ENCODE measurements at places on chromosomes 2 and 18.
A peak's percentile ranks its signal among the peaks of the same experiment; 100 is the strongest.

GRCh38 chr2:228268756-228269155, 87.3 kb upstream of the SPHKAP start:
- no peak for DNase-seq

GRCh38 chr2:183035954-183036669, 2.1 kb downstream of the NCKAP1 start:
- no peak for DNase-seq

DNA sequence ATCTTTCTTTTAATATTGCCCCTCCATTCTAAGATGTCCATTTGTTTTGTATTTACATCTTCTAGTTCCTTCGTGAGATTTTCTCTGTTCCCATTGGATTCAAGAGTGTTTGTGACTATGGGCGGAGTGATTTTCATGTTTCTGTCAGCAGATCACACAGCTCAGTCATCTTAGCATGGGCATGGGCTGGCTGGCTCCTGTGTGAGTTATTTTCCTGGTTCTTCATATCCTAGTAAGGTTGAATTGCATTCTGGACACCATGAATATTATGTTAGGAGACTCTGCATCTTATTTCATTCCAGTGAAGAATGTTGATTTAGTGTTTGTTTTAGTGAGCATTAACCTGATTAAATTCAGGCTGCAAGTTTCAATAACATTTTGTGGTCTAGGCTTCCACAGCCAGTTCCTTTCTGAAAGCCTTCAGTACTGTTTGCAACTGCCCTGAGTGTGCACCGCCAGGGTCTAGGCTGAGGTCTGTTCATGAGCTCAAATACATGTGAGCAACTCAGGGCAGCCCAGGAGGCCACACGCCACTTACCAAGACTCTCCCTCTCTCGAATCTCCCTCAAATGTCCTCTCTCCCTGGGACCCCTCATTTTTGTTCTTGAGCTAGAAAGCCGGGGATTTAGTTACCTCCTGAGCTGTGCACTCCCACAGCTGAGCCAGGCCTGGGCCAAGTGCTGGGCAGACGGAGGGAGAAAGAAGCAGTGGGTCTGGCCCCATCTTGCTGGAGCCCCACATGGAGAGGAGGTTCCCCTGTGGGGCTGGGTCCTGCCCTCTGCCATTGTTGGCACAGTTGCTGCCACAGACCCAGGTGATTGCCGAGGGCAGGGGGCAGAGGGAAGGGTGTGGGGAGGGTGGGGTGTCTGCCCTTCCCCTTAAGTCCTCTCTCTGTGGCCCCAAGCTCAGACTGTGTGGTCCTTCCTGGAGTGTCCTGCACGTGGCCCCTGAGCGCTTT, 145.9 kb downstream of the RTP5 start:
- DNase-seq, result no peak

- no peak for DNase-seq
Observed at GRCh38 chr18:10330428-10330827, 124.0 kb upstream of the APCDD1 start.

GRCh38 chr2:131032393-131032836, 60.8 kb downstream of the FAM168B start:
- no peak for DNase-seq

GRCh38 chr2:14713248-14713647, 80.7 kb downstream of the LRATD1 start:
- no peak for DNase-seq

DNA sequence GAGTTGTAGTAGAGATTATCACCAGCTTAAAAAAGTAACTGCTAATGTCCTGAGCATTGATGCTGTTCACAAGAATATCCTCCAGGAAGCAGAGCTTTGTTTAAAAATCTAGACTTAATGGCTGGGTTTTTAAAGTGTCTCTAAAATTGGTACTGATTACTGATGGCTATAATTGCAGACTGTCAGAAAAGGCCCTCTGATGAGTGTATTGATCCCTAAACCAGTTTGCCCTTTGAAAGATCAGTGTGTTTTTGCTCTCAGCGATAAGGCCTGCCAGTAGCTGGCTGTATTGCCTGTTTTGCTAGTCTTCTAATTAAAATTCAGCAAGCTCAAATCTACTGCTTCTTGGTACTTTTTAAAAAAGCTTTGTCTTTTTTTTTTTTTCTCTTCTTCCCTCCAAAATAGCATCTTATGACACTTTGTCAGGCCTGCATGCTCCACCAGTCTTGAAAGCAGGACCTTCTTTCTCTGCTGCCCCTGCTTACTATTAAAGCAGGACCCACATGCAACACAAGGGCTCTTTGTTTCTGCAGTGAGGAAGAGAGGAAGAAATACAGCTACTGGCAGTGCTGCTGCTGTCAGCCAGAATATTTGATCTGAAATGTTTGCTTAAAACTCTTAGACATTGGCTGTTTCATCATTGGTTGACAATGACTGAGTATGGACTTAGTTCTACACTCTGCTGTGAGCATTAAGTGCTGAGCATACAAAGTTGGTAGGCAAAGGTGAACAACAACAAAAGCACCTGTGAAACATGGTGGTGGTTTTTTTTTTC, 1.8 kb downstream of the SEC11C start:
- peak; percentile 47 for DNase-seq

DNA sequence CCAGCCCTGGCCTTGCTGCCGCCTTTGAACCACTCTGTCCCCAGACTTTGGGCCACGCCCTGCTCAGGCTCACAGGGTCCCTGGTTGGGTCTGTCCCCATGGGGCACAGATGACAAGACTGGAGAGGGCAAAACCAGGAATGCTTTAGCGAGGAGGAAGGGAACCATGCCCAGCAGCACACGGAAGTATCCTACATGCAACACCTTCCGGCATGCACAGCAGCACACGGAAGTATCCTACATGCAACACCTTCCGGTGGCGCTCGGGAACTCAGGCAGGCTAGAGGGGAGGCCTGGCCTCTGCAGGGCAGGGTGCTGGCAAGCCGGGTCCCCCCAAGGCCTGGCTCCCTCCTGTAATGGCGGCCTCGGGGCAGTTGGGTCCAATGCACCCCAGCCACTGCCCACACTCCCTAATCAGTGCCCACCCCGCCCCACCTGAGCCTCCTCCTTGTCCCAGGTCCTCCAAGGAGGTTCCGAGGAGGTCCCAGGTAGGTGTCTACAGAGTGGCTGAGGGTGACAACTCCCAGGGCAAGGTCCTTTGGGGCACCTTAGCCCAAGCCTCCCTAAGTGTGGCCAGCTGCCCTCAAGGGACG, 33.6 kb upstream of the SNED1 start:
- no peak for DNase-seq

DNA sequence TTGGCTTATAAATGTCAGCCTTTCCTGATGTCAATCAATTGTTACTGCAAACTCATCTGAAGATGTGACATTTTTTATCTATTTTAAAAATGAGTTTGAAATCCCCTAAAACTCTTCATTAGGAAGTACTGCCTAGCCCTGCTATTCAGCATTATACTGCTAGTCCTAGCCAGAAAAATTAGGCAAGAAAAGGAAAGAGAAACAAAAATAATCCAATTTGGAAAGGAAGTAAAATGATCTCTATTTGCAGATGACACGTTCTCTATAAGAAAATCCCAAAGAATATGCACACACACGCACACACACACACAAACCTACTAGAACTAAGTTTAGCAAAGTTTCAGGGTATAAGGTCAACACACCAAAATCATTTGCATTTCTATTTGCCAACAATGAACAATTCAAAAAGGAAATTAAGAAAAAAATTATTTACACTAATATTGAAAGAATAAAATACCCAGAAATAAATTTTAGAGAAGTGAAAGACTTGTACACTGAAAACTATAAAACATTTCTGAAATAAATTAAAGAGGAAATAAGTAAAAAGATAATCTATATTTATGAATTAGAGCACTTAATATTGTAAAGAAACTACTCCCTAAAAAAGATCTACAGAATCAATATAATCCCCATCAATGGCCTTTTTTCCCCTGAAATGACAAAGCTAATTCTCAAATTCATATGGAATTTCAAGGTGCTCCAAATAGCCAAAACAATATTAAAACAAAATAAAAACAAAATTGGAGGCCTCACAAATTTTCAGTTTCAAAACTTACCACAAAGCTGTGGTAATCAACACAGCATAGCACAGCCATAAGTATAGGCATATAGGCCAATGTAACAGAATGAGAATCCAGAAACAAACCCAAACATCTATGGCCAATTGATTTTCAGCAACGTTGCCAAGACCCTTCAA, 433.7 kb upstream of the TRIB2 start:
- no peak for DNase-seq

DNA sequence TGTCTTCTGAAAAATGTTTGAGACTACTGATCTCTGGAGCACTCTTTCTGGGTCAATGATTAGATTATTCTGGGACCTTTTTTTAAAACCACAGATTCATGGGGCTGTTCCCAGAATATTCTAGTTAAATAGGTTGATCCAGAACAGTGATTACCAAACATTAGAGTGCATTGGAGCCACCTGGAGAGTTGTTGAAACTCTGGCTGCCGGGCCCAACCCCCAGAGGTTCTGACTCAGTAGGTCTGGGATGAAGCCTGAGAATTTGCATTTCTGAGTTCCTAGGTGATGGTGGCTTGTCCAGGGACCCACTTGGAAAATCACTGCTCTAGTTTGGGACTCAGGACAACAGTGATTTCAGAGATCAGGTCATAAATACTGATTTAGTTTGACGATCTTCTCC, 197.3 kb downstream of the PTPRM start:
- DNase-seq, result no peak

DNA sequence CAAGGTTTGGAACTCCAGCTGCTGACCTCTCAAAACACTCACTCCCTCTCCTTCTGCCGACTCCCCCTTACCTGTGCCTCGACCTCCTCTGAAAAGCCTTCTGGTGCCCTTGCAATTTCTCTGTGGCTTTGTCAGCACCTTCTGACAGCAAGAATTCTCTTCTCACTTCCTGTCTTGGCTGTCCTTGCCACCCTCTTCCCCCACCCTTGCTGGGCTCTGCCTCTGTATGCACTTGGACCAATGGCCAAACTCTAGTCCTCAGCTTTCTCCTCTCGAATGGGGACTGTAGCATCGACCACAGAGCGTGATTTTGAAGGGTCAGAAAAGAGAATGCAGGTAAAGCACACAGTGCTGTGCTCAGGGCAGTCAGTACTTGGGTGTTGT, 99.0 kb downstream of the HS1BP3 start:
- no peak for DNase-seq

GRCh38 chr2:48965204-48965603, 189.1 kb downstream of the FSHR start:
- no peak for DNase-seq

GRCh38 chr2:49041061-49041460, 113.3 kb downstream of the FSHR start:
- DNase-seq, result no peak

DNA sequence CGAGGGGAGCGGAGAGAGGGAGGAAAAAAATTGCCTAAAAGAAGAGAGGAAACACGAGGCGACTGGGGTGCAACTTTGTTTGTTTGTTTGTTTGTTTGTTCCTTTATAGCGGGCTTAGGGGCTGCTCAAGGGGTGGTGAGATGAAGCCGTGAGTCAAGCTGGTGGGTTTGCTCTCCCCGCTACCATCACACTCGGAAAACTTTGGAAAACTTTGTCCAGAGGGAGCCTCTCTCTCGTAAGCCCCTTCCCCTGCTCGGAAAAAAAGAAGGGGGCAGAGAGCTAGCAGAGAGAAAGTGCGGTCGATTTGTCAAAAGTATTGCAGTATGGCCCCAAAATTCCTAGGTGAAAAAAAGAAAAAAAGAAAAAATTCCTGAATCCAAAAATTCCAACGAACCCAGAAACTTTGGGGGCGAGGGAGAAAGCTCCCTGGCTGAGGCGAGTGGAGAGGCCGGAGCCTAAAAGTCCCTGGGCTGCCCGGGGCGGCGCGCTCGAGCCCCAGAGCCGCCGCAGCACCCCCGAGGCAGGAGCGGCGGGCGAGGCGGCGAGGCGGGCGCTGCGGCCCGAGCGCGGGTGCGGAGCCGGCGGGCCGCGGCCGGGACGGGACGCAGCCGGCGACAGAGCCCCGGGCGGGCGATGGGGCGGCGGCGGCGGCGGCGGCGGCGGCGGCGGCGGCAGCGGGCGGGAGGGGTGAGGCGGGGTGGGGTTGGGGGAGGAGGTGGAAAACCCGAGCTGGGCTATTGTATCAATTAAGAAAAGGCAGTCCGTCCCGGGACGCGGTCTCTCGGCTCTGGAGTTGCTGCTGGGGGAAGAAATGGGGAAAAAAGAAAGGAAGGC, 558 bp upstream of the CYP26B1 start:
- no peak for DNase-seq

- DNase-seq, result no peak
Observed at GRCh38 chr2:181037922-181038321, 57.5 kb downstream of the UBE2E3 start.

DNA sequence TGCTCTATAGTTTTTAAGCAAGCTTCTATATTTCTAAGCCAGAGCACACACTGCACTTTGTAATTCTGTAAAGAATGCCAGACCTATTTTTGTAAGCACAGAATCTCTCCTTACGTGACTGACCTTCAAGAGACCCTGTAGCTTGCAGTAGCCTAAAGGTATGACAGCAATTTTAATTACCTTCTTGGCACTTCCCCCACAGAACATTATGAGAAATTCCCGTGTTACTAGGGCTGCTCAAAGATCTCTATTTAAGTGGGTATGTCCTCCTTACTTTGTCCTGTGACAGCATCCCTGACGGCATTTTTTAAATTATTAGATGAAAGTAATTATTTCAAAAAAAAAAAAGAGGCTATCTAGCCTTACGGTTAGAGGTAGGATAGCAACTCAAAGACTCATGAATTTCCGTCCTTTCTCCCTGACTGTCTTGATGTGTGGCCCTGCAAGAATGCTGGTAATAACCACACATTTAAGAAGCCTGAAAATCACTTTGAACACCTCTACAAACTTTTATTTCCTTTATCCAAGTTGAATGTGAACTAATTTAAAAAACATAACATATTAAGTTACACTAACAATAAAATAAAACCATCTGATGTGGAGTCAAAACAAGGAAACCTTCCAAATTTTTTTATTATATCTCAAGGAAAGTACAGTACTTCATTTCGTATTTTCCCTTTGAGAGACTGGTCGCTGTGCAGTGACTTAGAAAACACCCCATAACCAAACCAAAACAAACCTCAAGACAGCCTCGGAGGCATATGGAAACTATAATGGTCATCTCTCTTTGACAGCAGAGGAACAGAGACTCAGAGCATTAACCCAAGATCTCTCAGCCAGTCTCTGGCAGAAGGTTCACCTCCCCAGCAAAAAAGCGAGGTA, 54.9 kb downstream of the THUMPD2 start:
- DNase-seq, result no peak

GRCh38 chr18:3761266-3761665, 311.3 kb downstream of the TGIF1 start:
- DNase-seq, result no peak

- peak; percentile 24 for DNase-seq
Observed at GRCh38 chr2:225889452-225889851, 489.9 kb downstream of the NYAP2 start.

GRCh38 chr2:185813707-185814106, 75.1 kb downstream of the FSIP2 start:
- no peak for DNase-seq

DNA sequence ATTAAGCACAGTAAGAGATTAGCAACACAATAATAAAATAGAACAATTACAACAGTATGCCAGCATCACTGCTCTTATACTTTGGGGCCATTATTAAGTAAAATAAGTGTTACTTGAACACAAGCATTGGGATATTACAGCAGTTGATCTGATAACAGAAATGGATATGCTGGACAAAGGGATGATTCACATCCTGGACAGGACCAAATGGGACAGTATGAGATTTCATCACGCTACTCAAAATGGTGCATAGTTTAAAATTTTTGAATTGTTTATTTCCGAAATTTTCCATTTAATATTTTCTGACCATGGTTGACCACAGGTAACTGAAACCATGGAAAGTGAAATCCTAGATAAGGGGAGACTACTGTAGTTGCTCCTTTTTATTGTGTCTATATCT, 138.2 kb downstream of the UBR3 start:
- DNase-seq, result no peak
